ENCODE measurements at places on chromosomes 2 and 18.

DNA sequence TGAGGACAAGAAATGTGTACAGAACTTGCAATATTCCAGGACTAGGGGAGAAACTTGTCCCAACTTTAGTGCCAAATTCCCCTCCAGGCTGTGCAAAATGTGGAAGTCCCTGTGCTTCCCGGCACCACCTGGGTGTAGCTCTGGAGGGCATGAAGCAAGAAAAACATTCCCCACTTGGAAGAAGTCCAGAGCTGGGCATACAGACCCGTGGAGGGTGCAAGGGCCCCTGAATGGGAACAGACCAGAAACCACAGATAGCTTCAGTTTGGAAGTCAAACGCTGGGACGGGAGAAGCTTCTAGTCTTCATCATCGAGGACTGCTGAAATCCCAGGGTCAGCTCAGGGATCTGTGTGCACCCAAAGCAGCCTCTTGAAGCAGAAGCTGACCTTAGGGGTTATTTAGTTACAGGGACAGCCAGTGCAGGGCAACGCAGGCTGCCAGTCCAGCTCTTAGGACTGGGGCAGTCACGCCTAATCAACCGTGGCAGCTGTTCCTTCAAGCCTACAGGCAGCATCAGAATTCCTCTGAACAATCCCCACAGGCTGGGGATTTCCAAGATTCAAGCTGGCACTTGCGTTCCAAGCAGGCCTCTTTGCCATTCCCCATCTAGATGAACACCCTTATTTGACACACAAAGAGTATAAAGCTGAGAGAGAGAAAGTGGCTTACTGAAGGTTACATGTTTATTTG, 269.4 kb downstream of the LOXHD1 start:
- no peak for DNase-seq

DNA sequence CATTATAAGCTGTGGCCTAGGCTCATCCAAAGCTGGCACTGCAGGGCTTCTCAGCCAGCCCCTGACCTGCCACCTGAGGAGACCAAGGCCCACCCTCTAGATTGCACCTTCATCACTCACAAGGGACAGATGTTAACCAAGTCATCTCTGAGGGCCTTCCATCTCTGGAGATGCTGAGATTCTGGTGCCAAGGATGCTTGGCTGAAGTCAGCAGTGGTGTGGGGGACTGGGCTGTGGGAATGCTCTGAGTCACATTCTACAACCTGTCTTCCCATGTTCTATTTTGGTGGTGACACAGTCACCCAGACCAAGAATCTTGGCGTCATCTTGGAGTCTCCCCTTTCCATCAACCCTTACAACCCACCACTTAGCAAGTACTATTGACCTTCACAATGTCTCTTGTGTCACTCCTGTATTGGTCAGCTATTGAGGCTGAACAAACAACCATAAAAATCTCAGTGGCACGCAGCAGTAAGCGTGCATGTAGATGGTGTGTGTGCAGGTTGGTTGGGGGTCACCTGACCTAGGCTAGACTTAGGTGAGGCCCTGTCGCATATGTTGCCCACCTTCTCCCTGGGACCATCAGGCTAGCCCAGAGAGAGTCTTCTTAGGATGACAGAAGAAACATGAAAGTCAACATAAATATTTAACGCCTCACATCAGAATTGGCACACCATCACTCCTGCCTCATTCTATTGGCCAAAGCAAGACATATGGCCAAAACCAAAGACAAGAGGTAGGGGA, 135.0 kb downstream of the SMAD7 start:
- DNase-seq: no peak

GRCh38 chr18:51582551-51582950, 385.1 kb upstream of the MEX3C start:
- DNase-seq: no peak

DNA sequence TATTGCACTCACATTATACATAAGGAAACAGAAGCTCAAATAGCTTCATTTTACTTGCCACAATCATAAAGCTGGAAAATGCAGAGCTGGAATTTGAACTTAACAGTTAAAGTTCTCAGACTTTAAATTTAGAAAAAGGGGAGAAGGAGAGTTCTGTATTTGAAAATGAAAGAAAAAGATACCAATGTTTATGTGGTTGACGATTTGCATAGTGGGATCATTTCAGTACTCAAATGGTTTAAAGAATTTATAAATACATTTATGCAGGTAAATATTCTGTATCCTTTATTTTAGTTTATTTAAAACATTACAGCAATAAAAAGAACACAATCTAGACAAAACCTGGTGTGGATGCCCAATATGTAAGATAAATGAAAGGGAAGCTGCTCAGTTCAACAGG, 25.5 kb upstream of the STAT4 start:
- DNase-seq: no peak

DNA sequence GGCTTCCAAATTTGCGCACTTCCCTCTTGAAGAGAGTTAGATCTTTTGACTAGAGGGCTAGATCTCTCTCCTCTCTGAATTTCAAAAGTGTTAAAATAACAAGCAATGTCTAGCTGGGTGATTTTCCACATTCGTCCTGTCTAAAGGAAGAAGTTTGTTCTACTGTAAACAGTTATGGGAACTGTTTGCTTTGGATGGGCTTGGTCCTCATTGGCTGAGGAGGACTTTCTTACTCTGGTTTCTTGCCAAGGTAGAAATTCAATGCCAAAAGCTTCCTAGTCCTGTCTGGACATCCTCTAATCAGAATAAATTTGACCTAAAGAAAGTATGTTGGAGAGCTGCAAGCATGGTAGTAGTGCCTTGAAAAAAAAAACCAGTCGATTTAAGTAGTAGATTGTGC, 47.4 kb upstream of the RAPH1 start:
- no peak for DNase-seq

GRCh38 chr18:37322492-37323035, 243.0 kb downstream of the CELF4 start:
- peak; percentile 58 for DNase-seq

- peak; percentile 98 for DNase-seq
Observed at GRCh38 chr18:9825571-9826073, 60.2 kb upstream of the TXNDC2 start.

DNA sequence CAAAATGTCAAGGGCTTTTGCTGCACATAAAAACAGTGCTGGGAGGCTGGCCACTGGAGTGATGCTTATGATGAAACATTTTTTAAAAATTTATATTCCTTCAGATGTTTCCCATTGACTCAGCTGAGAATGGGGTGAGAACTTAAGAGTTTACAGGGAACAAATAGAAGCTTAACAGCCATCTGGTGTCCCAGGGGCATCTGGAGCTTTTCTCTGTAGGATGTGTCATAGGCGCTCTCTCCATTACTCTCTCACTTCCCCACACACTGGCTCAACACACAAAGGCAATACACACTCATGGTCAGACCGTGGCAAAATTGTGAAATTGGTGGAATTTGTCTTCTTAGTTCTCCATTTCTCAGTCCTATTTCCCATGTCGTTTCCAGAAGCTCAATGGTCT, 783.1 kb upstream of the LRRTM1 start:
- DNase-seq: no peak

- DNase-seq: no peak
Observed at GRCh38 chr18:64720781-64721464, 572.0 kb upstream of the LINC00305 start.

DNA sequence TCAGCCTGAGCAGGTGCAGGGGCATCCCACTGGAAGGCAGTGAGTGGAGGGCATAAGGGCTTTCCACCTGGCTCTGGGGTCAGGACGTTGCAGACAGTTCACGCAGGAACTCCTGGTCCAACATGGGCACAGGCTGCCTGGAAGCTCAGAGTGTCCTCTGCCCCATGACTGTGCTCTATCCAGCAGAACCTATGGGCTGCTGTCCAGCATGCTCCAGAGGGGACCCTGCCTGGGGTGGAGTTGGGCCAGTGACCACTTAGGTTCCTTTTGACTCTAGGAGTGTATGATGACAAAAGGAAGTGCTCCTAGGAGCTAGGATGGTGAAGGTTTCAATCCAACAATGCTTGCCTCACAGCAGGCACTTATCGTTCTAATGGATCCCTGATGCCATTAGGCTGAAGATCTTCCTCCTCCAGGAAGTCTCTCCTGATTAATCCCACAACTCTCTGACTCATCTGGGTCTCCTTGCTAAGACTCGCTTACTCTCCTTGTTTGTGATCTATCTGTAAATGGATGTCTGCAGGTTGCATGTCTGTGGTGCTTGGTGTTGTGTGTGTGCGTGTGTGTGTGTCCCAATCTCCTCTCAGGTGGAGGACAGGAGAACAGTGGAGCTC, 224.0 kb downstream of the CELF4 start:
- no peak for DNase-seq

DNA sequence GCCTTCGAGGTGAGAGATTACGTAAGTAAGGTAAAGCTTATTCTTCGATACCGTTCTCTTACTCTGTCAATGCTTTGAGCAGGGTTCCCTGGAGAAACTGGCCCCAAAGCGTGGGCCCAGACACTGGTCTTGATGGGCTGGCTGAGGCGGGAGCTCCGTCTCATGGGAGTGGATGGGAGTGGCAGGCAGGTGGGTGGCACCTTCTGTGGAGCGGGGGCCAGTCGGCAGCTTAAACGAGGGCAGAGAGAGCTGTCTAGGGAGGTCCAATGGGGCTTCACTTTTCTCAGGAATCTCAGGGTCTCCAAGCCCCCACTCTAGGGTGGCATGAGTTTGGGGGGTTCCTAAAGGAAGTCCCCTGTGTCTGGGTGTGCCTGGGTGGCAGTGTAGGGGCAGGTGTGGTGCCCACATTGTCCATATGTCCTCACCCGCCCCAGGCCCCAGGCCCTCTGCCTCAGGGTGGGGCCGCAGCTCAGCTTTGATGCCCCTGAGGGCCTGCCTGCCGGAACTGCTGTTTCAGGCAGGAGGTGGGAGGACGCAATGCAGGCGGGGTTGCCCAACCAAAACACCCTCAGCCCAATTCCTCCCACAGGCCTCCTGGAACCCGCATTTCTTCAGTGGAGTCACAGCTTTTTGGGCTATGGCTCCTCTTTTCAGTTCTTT, 32.5 kb upstream of the FOSL2 start:
- DNase-seq: no peak

DNA sequence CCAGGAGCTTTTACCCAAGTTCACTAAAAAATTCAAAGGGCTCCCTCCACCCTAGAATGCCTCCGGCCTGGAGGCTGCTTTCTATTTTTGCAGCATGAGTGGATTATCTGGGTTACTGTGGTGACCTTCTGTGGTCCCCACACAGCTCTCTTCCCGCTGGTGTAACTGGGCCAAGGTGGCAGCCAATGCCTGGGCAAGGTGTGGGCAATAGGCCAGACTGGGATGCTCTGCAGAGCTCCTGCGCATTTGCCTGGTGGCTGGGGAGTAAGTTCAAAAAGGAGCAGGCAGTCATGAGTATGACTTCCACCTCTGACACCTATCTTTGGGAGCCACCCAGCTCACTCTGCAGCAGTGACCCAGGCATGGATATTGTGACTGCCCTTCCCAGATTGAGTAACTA, 130.5 kb upstream of the SPRED2 start:
- DNase-seq: no peak

- DNase-seq: no peak
Observed at GRCh38 chr2:64234150-64234549, 89.9 kb upstream of the PELI1 start.

DNA sequence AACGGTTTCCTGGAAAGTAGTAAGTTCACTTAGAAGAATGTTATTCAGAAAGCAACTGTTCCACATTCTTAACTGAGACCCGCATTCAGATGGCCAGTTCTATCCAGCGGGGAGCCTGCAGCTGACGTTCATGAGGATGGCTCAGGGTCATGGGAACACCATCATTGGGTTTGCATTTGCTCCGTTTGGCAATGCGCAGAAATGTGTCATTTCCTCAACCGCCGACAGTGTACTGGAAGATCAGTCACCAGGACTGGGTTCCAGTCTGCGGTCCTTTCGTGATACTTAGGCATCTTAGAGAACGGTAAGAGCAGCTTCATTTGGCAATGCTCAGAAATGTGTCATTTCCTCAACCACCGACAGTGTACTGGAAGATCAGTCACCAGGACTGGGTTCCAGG, 104.0 kb downstream of the DNER start:
- DNase-seq: no peak

DNA sequence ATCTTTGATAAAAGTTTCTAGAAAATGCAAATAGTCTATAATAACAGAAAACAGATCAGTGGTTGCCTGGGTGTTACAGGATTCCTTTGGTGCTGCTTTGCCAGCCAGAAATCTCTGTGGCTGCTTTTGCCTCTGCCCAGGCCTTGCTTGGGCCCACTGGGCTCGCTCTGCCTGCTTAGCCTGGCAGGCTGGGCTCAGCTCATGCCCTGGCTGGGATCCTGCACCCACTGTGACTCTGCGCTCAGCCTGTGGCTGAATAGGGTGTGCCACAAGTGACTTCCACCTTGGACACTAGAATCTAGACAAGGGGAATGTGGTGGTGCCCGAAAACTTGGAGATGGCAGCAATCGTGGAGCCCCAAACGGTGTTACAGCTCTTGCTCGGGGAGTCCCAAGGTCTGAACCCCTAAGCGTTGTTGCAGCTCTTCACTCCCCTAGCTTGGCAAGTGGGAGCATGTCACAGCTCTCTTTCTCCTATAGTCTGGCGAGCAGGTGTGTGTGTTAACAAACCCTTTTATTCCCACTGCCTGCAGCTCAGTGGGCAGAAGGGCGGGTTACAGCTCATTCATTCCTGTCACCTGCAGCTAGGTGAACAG, 50.9 kb downstream of the FBXO48 start:
- no peak for DNase-seq

DNA sequence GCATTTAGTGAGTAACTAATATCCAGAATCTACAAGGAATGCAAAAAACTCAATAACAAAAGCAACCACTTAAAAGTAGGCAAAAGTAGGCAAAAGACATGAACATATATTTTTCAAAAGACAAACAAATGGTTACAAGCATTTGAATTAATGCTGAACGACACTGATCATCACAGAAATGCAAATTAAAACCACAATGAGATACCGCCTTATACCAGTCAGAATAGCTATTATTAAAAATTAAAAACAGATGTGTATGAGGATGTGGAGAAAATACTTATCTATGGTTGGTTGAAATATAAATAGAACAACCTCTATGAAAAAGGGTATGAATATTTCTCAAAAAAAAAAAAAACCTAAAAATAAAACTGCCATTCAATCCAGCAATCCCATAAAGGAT, 51.7 kb downstream of the SNTG2 start:
- DNase-seq: no peak

GRCh38 chr2:231161252-231161839, 36.5 kb upstream of the HTR2B start:
- no peak for DNase-seq

DNA sequence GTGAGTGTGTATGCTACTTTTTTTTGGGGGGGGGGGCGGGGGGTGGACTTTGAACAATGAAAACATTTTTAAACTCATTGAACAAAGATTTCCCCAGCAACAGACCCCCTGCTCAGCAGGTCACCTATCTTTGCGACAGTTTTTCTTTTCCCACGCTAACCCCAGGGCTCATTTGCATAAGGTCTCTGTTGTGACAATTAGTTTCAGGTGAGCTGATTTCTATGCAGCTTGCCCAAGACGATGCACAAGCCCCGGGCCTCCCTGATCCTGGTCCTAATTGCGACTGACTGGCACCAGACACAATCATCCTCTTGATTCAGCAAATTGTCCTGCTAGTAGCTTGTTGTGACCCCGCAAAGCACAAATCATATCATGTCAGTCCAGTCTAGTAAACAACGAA, 40.3 kb downstream of the ZEB2 start:
- no peak for DNase-seq

- DNase-seq: no peak
Observed at GRCh38 chr18:44954257-44954656, 273.6 kb downstream of the SETBP1 start.
